ENCODE measurements at places on chromosomes 11 and 22. TPM values are rescaled to one million over a fixed set of nuclear protein-coding genes. Genes with fewer than 3 reads are reported as not detected.

DNA sequence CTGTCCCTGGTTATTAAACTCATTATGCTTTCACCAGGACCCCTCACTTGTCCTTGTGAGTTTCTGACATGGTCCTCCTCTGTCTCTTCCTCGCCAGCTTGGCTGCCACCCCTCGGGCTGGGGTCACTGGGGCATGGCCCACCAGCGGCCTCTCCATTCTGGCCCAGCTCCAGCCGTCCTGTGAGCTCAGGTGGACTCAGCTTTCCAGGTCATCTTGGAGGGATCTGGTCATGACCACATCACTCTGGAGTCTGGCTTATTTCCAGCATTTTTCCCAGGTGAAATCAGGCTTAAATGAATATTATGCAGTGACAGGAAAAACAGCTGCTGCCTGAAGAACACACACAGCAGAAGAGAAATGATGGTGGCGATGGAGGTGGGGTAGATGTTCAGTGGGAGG, 224.5 kb downstream of the ADAMTS15 start:
- peak; percentile 13 for DNase-seq

DNA sequence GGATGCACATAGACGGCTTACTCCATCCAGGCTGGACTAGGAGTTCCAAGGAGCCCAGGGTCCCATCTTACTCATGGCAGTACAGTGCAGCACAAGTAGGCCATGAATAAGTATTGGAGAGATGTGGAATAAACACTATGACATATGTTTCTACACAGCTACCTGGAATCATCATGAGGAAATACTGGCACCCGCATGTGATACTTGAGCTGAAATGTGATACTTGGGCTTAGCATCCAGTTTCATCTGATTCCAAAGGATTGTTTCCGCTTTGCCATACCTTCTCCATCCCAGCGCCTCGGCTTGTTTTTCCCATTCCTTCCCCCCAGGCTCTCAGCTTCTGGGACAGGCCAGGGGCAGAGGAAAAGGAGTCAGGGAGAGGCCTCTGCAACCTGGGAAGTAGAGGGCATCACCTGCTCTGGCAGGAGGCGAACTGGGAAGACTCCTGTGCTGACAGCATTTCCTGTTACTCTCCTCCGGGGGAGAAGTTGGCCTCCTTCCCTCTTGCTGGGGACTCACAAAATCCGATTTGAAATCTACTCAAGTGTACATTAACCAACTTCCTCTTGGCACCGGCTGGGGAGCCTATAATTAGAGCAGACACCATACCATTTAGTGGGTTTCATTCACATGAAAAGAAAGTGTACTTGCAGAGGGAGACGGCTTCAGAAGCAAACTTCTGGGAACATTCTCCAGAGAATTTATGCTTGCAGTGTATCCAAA, 187.8 kb downstream of the MIAT start:
- DNase-seq, result no peak

The SAA2 gene
- not detected for total RNA-seq

DNA sequence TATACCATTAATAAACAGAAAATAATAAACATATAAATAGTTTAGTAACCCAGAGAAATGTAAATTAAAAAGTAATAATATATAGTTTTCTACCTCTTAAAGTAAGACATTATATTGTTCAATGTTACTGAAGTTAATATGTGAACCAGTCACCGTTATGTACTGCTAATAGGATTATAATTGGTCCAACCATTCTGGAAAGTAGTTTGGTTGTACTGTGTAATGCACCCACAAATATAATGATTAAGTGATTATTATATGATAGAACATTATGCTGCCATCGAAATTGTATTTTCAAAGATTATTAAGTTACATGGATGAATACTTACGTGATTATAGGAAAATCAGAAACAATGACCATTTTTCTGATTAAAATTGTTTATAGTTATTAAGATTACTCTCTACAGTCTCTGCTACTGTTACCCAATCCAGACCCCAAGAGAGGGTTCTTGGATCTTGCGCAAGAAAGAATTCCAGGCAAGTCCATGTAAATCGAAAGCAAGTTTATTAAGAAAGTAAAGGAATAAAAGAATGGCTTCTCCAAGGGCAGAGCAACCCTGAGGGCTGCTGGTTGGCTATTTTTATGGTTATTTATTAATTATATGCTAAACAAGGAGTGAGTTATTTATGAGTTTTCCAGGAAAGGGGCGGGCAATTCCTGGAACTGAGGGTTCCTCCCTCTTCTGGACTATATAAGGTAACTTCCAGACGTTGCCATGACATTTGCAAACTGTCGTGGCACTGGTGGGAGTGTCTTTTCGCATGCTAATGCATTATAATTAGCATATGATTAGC, 50.1 kb downstream of the ACER3 start:
- no peak for DNase-seq

The OR4D5 gene
- total RNA-seq, result not detected

- DNase-seq, result no peak
These were observed 2.9 kb downstream of the LIF start for GRCh38 chr22:30243661-30244060.

The GAL3ST3 gene
- total RNA-seq, result not detected

The VSIG10L2 gene
- total RNA-seq, result not detected

- peak; percentile 78 for DNase-seq
These were observed 134.3 kb downstream of the SNX19 start for GRCh38 chr11:130781931-130782330.

DNA sequence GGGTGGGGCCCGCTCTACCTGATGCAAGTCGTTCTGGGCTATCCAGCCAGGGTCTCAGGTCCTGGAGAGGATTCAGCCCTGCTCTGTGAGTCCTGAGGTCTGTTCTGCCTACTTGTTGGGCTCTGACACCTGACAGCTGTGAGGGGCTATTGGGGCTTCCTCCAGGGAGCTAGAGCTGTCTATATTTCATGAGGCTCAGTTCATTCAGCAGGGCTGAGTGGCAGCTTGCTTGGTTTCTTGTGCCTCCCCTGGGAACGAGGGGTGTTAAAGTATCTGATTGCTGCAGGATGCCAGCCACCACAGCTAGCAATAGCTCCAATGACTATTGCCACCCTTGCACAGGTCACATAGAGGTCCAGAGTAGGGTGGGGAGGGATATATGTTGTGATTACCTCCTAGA, 26.7 kb downstream of the INSC start:
- no peak for DNase-seq

DNA sequence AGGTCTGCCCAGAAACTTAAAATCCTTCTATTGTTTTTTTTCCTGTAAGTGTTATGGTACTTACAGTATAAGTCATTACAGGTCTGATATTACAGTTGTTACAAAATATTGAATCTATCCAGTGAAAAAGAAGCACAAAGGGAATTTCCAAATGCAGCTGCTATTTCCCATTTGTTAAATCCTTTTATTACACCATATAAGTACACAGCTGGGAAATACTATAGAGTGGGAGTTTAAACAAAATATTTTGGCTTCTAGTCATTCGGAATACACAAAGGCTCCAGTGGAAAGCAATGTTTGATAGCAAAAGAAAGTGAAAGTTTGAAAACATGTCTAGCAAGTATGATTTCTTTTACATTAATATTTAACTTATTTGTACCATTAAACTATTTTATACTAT, 18.0 kb downstream of the SOX6 start:
- peak; percentile 91 for DNase-seq

DNA sequence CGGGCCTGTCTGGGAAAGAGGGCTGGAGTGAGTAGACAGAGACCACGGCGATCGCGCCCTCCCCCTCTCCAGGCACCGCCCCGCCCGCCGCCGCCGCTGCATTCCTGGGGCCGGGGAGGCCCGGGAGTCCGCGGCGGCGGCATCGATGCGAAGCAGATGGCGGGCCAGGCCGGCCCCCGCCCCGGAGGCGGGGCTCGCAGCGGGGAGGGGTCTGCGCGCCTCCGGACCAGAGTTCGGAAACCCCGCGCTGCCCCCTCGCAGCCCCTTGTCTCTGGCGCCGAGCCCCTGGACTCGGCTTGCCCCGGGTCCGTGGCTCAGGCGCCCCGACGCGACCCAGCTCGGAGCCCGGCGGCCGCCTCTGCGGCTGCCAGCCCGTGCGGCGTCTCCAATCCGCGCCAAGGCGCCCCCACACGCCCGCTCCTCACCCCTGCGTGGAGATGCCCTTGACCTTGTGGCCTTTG, 1.3 kb downstream of the SCARF2 start:
- DNase-seq, result peak; percentile 30

DNA sequence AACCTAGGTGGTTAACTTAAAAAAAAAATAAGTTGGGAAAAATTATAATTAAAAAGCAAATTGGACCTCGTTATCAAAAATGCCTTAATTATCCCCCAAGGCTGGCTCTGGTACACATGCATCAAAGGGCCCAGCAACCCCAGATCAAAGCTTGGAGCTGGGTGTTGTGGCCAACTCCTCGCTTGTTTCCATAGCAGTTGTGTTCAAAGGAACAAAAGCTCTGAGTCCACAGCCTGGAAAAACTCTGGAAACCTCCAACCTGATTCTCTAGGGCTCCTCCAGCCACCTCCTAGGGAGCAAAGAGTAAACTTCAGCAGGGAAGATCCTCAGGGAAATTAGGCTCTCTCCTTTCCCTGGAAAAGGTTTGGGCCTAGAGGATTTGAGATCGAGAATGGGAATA, 149.4 kb downstream of the NXPE2 start:
- no peak for DNase-seq

The MB gene
- not detected for total RNA-seq

DNA sequence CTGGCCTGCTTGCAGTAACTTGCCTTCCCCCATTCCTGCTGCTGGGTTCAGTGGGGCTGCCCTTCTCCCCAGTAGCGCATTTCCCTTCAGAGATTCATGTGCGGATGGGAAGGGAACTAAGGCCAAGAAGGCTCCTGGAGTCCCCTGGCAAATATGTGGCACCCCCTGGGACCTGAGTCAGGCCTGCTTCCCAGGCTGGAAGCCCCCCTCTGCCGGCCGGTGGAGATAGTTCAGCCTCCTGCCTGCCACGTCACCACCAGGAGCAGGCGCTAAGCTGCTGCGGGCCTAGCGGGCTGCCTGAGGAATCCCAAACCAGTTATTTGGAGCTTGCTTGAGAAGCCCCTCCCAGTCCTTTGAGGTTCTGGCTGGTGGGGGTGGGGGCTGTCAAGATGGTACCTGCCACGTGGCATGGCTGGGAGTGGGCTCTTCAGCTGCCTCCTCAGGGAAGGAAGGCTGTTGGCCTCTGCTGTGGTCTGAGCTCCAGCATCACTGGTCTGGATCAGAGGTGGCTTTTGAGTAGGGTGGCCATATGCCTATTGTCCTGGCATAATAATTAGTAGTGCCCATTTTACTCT, 2.0 kb downstream of the SERPINH1 start:
- DNase-seq, result peak; percentile 92

GRCh38 chr11:77411137-77411707, 62.7 kb downstream of the PAK1 start:
- DNase-seq, result peak; percentile 30

GRCh38 chr11:107856981-107857517, 1.5 kb downstream of the SLC35F2 start:
- no peak for DNase-seq

DNA sequence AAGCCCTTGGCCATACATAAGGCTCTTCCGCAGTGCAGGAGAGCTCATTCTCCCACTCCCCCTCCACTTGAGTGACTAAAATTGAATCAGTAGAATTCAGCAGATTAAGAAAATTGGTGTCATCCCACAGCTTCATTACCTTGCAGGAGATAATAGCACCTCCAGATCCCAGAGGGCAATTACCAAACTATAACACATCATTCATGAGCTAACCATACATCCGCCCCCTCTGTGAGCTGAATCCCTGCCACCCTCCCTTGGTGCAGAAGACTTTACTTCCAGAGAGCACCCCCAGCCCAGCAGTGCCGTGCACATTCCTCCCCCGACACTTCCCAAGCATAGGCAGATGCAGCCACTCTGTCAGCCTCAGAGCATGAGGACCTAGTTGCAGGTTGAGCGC, 496.5 kb upstream of the B3GAT1 start:
- DNase-seq, result no peak

The ANAPC15 gene
- 108 TPM for total RNA-seq

The KRTAP5-2 gene
- total RNA-seq, result not detected

DNA sequence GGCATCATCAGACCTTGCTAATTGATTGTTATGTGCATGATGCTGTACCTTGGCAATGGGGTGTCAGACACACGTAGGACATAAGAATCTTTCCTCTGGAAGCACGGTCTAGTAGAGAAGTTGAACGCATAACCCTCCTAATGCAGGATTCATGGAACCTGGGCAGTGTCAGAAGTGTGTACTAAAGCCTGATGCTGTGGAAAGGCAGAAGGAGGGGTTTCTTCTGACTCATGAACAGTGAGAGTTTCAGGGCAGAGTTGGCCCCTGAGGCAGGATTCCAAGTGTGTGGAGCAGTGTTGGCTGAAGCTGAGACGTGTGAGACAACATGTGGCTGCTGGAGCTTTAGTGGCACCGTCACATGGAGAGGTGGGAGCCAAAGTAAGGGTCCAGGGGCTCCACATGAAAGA, 3.5 kb downstream of the PANX1 start:
- peak; percentile 94 for DNase-seq

The FAM83F gene
- not detected for total RNA-seq

DNA sequence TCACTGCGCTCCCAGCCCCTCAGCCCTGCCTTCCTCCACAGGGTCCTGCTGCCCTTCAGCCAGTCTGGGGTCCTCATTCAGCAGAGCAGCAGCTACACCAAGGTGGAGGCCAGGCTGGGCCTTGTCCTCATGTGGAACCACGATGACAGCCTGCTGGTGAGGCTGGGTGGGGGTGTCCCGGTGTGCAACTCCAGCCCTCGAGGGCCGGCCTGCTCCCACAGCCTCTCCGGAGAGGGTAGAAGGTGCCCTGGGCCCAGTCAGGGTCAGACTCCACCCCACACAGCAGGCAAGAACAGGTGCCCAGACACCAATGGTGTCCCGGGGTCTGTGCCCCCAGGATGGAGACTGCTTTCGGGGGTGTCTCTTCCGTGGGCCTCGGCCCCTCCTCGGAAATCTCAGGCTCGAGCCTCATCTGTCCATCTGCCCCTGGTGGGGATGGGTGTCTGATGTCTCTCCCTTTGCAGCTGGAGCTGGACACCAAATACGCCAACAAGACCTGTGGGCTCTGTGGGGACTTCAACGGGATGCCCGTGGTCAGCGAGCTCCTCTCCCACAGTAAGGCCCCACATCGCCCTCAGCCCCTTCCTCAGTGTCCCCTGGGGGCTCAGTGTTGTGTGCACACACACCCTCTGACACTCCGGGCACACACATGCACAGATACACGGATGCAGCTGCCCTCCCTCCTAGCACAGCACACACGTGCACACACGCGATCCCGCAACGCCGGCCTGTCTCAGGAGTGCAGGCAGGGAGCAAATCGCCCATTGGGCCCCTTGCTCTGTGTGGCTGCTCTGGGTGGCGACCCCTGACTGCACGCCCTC, 4.9 kb downstream of the MUC5AC start:
- no peak for DNase-seq

GRCh38 chr11:121800240-121800639, 315.8 kb downstream of the BLID start:
- DNase-seq, result no peak

- DNase-seq, result peak; percentile 24
These were observed 17.4 kb upstream of the PRAME start for GRCh38 chr22:22576244-22576988.

DNA sequence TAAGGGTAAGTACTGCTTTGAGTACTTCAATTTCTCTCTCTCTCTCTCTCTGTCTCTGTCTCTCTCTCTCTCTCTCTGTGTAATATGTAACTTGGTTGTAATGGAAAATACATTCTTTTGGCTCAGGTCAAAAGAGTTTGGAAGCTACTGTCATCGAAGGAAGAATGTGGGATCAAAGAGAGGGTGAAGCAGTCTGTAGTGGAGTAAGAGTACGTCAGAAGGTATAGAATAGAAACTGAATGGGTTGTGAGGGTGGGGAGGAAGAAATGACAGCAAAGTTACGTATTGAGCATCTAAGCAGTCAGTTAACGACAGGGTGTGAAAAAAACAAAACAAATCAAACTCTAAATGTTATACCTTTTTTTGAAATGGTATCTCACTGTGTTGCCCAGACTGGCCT, 10.0 kb downstream of the NCAM1 start:
- DNase-seq, result no peak

Measured in IMR-90 (cell line).